ENCODE measurements at places on chromosomes 16 and 17.
A peak's percentile ranks its signal among the peaks of the same experiment; 100 is the strongest.

- DNase-seq: peak; percentile 59
Measured at GRCh38 chr16:30786936-30787612, at the start of gene ZNF629. Gene ZNF629, minus strand, starts transcription at chr16:30787205. Its CDS starts 2,723 bp downstream, at chr16:30784482.

DNA sequence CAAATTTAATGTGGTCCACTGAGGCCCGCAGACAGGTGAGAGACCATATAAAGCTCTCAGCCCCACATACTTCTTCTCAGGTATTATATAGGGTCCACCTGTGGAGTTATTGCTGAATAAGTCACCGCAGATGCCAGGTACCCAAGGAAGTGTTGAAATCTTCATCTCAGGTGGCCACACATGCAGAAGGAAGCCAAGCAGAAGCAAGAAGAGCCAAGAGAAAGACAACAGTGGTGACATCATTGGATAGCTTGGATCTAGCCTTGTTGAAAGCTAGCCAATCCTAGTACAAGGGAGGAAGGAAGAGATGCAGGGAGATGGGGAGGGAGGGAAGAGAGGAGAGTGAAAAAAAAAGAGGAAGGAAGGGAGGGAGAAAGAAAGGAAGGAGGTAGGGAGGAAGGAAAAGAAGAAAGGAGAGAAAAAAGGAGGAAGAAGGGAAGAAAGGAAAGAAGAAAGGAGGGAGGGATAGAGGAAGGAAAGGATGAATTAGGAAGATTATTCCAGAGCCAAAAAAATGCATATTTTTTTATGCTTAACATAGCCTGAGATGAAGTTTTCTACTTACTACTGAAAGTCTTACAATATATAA lies 12.5 kb downstream of the ADAMTS18 start:
- no peak for DNase-seq

DNA sequence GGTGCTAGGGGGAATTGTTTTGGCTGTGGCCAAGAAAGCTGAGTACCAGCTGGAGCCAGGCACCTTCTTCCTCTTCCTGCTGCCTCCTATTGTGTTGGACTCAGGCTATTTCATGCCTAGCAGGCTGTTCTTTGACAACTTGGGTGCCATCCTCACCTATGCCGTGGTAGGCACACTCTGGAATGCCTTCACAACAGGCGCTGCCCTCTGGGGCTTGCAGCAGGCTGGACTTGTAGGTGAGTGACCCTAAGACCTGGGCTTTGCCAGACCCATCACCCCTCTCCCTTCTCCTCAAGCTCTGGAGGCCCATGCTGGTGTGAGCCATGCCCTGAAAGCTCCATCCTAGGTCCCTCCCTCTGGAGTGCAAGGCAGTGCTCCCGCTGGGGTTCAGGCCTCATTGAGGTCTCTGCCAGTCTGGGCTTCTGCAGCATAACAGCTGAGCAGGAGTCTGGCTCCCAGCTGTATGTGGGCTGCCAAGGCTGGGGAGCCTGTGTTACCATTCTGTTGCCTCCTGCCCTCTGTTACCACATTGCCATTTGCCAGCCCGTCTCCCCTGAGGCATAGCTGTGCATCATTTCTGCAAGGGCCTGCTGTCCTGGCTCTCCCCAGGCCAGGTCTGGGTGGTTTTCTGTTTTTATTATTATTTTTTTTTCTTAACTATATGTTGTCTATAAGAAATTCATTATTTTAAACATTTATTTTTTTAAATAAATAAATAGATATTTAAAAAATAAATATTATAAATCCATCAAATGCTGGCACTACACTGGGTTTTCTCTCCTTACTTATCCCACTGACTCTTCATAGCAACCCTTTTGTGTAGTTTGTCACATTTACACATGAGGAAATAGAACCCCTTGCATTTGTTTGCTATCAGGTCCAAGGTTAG lies 4.1 kb downstream of the SLC9A5 start:
- no peak for DNase-seq

DNA sequence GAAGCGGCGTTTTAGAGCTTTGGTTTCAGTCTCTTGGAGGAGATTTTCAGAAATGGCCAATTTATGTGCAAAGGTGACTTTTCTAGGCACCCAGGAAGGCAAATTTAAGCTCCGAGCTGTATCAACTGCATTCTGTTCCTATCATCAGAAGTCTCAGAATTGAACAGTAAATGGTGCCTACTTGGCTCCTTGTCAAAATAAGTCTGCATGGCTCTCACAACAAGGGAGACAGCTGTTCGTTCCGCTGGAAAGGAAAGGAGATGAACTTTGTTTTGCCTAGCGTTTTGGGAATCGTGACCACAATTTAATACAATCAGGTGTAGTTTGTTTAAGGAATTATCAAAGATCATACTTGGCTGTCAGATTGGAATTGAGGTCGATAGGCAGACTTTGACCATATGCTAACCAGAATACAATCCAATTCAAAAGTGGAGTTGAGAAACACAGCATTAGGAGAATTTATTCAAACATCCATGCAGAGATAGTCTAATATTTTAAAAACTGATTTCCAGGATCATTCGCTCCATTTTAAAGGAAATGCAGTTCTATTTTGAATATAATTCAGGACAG lies 139.4 kb downstream of the CPPED1 start:
- DNase-seq: no peak

DNA sequence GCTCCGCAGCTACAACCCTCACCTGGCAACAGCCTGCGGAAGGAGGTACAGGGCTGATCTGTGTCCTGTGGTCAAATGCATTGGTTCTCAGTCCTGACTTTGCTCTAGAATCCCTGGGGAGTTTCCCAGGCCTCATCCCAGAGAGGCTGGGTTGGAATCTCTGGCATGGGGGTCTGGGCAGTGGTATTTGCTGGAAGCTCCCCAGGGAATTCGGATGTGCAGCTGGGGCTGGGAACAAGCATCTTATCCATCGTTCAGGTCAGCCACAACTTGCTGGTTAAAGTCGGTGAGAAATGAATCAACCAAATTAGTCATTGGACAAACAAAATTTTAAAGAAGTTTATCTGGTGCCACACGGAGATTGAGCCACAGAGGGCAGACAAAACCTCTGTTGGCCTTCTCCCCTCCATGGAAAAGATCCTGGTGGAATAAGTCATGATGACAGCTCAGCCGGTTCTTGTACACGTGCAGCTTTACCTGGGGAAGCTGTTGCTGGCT lies 231.2 kb downstream of the FOXL1 start:
- DNase-seq: no peak

- DNase-seq: no peak
Measured at GRCh38 chr16:71966932-71967331, 33.3 kb downstream of the PKD1L3 start.

GRCh38 chr16:11016993-11017392 lies 72.6 kb downstream of the CLEC16A start:
- no peak for DNase-seq

DNA sequence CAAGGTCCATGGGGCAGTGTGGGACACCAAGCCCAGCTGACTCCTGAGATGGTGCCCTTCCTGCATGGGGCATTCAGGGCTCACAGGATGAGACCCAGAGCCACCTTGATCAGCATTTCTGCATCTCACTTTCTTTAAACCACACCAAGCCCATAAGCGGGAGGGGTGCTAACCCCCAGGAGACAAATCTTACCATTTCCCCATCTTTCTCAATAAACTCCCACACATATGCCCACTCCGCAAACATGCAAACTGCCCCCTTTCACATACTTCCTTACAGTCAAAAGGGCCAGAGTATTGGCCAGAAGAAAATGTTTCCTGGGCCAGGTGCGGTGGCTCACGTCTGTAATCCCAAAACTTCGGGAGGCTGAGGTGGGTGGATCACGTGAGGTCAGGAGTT lies 3.7 kb upstream of the SLC39A11 start:
- no peak for DNase-seq

DNA sequence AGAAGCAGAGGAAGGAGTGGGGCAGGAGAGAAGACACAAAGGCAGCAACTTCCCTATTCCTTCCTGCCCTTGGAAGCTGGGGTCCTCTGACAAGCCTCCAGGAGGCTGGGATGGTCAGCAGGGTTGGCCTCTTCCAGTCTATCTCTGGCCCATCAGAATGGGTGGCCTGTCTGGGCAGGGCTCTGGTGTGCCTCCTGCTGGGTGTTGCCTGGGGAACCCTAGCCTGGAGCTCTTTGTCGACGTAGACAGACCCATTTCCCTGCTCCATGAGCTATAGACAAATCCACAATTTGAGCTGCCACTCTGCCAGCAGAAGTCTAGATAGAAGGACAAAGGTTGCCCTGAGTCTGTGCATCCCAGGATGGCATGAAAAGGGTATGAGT lies 11.4 kb downstream of the IGFBP4 start:
- DNase-seq: no peak

DNA sequence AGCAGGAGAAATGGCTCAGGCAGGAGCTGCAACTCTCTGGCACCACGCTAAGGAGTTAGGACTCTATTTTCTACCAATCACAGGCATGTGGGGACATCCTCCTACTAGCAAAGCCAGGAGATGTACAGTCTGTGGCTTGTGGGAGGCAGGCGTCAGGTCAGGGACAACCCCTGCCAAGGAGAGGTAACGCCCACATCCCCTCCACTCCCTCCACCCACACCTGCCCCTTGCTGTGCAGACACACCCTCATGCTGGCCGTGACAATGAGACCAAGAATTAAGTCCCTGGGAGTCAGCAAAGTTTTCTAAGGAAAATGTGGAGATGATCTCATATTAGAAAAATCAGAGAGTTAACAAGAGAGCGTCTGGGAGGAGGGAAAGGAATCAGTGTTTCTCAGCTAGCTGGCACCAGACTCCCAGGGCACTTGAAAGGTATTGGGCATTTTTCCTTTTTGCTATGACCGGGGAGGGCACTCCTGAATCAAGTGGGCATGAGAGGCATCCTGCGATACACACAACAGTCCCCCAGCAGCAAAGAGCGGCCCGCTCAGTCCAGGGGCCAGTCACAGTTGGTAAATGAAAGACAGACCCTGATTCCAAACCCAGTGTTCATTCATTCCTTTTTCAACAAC lies 87.3 kb upstream of the RPL38 start:
- DNase-seq: no peak

DNA sequence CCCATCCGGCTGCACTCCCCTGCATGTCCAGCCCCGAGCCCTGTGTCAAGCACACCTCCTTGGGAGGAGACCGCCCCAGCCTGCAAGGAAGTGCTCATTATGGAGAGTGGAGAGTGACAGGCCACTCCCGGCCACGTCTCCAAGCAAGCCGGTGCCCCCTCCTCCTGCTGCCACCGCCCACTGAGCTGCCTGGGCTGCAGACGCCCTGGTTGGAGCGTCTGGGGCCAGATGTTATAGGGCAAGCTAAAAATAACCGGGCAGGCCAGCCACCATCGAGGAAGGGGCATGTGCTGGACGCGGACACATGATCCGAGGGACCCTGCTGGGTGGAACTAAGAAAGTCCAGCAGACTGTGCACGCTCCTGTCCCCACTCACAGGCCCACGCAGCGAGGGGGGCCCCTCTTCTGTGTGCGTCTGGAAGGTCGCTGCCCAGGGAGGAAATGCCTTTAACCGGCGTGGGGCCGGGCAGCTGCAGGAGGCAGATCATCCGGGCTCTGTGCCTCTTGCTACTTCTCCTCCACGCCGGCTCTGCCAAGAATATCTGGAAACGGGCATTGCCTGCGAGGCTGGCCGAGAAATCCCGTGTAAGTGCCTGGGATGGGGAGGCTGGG lies at the start of gene WFDC1:
Gene WFDC1, plus strand, starts transcription at position 348 of the 612 bp plus-strand sequence. Its CDS starts 94 bp downstream, at position 442.
- DNase-seq: no peak

DNA sequence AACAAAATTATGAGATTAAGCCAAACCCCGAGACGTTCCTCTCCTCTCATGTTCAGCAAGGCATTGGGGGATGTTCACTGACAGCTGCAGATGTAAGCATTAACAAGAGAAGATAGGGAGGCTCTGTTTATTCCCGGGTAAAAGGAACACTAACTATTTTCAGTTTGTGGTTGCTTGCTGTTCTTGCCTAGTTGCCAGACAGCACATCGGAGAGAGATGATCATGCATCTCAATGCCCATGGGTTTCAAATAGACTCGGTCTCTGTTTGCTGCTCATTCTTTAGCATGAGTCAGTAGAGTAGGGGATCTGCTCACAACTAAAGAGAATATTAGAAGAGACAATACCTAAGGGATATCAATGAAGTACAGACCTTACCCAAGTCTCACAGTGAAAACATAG lies 78.3 kb downstream of the TMEM100 start:
- DNase-seq: no peak

GRCh38 chr16:53932975-53933374 lies 229.0 kb downstream of the FTO start:
- DNase-seq: no peak

- peak; percentile 50 for DNase-seq
Measured at GRCh38 chr16:58970775-58971174, 236.7 kb upstream of the GOT2 start.

DNA sequence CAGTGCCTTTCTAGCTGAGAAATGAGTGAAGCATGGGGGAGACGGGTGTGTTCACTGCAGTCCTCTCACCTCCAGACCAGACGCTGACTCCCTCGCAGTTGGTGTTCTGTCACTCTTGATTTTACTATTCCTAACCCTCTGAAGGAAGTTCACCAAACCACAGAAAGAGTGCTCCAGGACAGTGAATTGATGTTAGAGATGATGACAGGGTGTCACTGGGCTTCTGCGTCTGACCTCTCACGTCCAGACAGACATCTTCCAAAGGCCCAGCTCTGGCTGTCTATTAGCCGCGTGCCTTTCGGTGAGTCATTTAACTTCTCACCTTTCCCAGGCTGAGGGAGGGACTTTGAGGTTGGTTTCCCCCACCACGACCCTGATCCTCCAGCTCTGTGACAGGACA lies 8.2 kb downstream of the CRAMP1 start:
- DNase-seq: no peak

- peak; percentile 96 for DNase-seq
Measured at GRCh38 chr17:48025040-48025903, 12.3 kb downstream of the COPZ2 start.

- DNase-seq: no peak
Measured at GRCh38 chr17:42227849-42228700, 33.8 kb upstream of the GHDC start.

DNA sequence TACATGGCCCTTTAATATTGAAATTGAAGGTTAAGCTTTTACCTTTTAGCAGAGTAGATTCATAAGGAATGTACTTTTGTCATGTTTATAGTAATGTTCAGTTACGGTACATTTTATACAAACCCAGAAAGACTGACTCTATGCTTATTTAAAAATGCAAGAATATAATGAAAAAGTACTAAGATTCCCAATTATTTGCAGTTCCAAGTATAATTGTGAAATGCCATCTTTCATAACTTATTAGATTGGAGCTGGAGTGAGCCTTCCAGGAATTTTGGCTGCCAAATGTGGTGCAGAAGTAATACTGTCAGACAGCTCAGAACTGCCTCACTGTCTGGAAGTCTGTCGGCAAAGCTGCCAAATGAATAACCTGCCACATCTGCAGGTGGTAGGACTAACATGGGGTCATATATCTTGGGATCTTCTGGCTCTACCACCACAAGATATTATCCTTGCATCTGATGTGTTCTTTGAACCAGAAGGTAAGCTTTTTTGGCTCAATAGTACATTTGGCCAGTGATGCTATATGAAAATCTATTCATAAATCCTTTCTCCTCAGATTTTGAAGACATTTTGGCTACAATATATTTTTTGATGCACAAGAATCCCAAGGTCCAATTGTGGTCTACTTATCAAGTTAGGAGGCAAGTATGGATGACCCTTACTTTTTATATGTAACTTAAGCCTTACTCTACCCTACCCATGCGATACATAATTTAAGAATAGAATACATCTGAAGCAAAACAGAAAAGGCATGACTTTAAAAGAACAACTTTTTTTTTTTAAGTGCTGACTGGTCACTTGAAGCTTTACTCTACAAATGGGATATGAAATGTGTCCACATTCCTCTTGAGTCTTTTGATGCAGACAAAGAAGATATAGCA lies 4.2 kb downstream of the SRSF2 start:
- DNase-seq: no peak

All from hematopoietic multipotent progenitor cell (in vitro differentiated cells).